Dermis blood vessel endothelial cell (primary cell): ENCODE measurements at places on chromosomes 11 and 22.

- no peak for DNase-seq
Measured at GRCh38 chr22:16818538-16818937, 6.7 kb downstream of the XKR3 start.

DNA sequence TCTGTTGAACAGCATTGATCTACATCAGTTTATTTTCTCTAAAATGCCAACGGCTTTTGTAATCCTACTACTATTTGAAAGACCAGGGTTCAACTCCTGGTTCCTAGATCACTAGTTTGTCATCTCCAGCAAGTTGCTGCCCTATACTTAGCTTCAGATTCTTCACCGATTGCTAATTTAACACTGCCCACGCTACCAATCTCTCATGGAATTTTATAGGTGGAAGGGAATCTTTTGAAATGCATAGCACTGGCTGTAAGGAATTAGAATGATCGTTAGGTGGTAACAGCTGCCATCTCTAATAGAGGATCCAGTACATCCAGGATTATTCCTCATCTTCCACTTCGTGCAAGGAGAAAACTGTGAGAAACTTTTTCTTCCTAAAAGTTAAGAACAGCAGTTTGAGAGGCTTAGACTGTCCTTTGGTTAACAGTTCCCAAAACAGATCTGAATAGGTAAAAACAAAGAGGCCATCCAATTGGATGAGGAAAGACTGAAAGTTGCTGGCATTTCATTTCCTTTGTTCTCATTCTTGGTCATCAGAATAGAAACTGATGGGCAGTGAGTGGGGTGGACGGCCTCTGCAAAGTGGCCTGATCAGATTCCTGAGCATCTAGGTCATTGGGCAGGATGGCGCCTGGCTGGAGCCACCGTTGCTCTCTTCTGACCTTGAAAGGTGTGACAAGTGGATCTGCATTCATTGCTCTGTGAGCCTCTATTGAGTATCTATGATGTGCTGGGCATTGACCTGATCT is 236.3 kb upstream of the SORL1-AS1 start:
- no peak for DNase-seq

DNA sequence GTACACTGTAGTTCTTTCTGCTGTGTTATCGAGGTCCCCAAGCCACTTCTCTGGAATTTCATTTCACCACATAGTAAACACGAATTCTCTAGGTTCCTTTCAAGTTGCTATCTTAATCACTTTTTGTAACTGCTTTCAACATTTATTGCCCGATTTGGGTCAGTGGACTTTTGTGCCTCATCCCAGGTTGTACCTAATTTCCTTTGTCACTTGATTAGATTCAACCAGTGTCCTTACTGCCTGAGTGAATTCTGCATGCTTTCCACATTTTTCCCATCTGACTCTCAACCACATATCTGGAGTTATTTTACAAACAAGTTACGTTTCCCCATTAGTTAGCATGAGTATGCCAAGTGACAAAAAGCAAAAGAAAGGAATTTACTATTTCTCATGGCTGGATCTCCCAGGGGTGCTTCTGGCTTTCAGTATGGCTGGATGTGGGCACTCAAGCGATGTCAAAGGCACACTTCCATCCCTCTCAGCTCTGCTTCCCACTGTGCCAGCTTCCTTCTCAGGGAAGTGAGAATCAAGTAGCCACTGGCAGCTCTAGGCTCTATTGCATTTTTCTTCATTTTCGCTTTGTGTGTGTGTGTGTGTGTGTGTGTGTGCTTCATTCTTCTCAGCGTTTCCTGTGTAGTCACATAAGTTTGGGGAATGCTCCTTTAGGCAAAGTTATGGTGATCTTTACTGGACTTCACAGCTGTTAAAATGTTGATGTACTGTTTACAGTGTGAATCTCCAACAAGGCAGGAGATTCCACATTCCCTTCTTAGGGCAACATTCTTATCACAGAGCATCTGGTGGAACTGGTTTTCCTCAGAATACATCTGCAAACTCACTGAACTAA is 128.9 kb downstream of the DBX1 start:
- peak; percentile 51 for DNase-seq

GRCh38 chr11:5366856-5367255 is 15.5 kb downstream of the OR51B6 start:
- no peak for DNase-seq

DNA sequence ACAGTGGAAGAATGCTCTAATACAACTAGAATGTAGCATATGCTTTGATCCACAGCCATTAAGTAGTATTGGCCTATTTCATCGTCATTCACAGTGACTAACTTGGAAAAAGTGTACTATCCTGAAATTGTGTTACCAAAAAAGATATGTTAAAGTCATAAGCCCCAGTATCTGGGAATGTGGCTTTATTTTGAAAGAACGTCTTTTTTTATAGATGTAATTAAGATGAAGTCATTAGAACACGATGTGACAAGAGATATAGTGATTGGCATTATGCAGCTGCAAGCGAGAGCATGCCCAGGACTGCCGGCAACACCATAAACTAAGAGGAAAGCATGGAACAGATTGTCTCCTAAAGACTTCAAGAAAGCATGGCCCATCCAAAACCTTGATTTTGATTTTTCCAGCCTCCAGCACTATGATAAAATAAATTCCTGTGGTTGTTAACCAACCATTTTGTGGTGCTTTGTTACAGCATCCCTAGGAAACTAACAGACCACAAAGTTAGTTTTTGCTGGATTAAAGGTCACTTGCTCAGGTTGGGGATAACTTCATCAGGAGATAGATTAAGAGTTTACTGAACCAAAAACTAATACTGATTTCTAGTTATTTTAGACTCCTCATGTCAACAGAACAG is 870.6 kb upstream of the LRRC4C start:
- DNase-seq = no peak

GRCh38 chr22:30953206-30953605 is 15.4 kb downstream of the MORC2 start:
- no peak for DNase-seq

DNA sequence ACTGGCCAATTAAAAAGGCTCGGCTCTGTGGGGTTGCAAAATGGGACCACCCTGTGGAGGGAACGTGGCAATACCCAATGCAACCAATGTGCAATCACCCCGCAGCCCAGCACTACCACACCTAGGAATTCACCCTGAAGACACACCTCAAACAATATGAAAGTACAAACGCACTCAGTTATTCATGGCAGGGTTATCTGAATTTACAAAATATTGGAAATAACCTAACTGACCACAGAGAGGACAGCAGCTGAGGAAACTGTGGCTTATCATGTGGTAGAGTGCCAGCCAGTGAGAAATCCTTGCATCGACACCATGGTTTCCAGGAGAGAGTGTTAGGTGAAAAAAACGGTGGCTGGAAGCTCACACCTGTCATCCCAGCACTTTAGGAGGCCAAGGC is 18.7 kb downstream of the ALG12 start:
- DNase-seq = no peak

DNA sequence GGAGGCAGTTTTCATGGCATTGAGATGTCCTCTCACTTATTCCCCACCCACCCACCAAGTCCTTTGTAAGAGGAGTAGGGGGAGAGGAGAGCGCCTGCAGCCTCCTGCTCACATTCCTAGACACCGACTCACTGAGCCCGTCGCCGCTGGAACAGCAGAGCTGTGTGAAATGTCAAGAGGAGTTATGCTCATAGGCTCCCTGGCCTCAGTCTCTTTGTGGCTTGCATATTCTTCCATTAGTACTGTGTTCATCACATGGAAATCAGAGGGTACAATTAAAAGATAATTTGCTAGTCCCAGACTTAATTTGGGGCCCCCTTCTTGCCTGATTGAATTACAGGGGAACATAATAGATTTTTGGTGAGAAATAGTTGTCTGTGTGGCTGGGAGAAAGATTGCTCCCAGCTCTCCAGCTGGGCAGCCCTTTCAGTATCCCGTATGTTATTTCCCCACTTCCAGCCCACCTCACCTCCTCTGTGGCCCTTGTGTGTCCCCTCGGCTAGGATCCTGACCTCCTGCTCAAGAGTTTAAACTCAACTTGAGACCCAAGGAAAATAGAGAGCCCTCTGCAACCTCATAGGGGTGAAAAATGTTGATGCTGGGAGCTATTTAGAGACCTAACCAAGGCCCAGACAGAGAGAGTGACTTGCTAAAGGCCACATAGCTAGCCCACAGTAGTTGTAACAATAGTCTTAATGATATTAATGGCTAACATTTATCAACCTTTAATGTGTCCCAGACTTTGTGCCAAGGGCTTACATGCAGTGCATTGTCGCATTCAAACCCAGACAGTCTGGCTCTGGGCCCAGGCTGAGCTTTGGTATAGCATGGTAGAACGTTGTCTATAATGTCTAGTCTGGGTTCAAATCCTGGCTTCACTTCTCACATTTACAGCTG is 32.2 kb downstream of the LIMK2 start:
- DNase-seq = peak; percentile 71

- DNase-seq = peak; percentile 56
Measured at GRCh38 chr11:126341760-126342161, 13.7 kb upstream of the ST3GAL4 start.

GRCh38 chr11:68601147-68601546 is 83.2 kb upstream of the GAL start:
- no peak for DNase-seq

GRCh38 chr22:30568137-30568805 is 6.2 kb downstream of the GAL3ST1 start:
- no peak for DNase-seq

DNA sequence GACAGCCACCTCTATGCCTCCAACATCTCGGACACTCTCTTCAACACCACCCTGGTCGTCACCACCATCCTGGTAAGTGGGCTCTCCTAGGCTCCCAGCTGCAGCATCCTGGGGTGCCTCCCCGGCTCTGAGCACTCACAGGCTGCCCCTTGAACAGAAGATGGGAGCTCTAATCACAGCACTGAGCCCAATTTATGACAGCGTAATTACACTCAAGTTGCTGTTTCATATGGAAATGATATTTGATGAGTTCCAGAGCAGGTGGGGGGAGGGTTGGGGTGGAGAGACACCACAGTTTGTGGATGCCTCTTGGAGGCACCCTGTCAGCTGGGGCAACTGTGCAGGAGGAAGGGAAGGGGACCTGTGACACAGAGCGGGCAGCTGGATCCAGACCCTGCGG is 125.3 kb upstream of the TBCEL start:
- DNase-seq = no peak

GRCh38 chr22:23613193-23613972 is 18.7 kb downstream of the DRICH1 start:
- DNase-seq = no peak

GRCh38 chr11:45876401-45876800 is 9.1 kb upstream of the MAPK8IP1 start:
- no peak for DNase-seq

DNA sequence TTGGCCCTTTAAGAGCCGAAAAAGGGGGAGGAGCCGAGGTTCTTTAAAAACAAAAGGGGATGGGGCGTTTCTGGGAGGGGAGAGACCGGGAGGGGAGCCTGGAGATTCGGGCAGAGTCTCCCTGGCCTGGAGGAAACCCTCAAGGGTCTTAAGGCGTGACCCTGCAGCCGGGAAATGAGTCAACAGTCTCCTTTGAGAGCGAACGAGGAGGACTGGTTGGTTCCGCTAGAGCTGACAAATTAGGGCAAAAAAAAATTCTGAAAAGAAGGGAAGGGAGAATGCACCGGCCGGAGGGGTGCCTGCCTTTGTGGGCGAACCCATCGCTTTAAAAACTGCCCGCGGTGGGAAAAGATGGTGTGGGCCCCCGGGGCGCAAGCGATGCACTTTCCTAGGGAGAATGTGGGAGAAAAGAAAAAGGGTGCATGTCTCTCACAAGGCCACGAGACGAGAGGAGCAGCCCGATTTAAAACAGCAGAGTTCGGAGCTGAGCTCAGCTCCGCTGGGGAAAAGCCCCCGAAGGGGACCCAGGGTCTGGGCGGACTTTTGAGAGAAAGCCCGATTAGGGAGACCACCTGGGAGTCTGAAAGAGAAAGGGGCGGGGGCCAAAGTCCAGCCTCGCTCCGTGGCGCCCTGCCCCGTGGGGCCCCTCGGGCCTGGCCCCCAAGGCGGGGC is 874 bp downstream of the ZFTA start:
- DNase-seq = peak; percentile 73

DNA sequence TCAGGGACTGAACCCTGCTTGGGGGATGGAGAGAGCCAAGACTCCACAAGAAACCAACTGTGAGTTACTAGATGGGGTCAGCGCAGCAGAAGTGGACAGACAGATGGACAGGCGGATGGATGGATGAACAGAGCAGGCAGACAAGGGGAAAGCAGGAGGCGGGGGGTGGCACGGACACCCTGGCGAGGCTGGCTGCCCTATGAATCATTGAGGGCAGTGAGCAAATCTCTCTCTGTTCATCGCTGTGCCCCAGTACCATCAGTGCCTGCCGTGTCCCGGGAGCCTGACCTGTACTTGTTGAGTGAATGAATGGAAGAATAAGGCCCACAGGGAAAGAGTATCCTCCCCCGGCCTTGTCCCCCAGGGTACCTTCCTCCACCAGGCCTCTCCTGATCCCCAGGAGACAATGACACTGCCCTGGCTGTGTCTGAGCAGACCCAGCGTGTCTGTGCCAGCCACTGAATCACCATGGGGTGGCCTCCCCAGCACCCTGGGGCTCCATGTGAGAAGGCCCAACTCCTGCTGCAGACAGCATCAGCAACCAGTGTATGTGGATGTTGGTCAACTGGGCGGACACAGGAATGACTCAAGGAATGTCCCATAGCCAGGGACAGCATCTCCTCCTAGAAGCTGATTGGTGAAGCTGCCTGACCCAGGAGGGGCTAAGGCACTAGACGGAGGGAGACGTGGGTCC is 5.1 kb upstream of the KLHL35 start:
- DNase-seq = no peak

DNA sequence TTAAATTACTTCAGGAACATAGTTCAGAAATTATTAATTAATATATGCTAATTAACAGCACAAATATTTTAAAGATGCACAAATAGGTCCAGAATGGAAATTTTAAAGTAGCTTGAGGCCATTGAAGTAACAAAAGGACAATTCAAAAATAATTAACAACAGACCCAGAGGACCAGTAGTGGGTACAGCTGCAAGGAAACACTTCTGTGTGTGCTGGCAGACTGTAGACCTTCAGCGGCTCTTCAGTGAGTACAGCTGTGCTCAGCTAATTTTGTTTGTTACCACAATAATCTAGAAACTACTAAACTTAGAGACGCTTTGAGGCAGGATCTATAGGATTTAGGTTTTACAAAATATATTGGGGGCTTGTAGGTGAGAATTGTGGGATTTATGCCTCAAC is 103.8 kb downstream of the GRIA4 start:
- DNase-seq = no peak

DNA sequence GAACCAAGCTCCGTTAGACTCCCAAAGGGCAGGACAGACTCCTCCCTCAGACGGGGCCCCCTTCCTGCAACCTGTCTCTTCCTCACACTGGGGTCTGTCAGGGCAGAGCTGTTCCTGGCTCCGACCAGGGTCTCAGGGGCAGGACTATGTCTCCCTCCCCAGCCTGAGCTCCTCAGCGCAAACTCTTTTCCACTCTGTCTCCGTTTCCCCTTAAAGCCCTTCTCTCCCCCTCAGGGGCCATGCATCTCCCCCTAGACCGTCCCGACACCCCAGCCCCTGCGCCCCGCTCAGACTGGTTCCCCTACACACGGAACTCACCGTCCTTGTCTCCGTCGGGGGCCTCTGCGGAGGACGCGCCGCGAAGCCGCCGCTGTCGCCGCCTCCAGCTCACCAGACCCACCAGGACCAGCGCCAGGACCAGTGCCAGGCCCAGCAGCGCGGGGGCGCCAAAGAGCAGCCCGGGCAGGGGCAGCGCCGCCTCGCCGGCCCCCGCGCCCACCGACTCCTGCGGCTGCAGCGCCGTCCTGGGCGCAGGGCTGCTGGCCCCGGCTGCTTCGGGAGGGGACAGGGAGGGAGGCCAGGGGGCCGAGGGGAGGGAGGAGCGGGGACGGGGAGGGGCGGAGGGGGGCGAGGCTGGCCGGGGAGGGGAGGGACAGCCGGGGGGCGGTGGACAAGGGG is 684 bp downstream of the TNFRSF13C start:
- DNase-seq = peak; percentile 65

- peak; percentile 90 for DNase-seq
Measured at GRCh38 chr11:75347781-75348566, 3.5 kb downstream of the ARRB1 start.
